Airway epithelial cell (primary cell): ENCODE measurements at places on chromosomes 7 and 10. TPM values are rescaled to one million over a fixed set of nuclear protein-coding genes. Genes with fewer than 3 reads are reported as not detected.

The STAG3 gene
- 0.07 and 0.14 TPM in 2 replicates for total RNA-seq

The PITX3 gene
- not detected in 2 replicates for total RNA-seq

The GSTK1 gene
- 82.7 and 96.0 TPM in 2 replicates for total RNA-seq

The ZSCAN25 gene
- total RNA-seq, result 8.4 and 10.9 TPM in 2 replicates

The PNLIP gene
- not detected in 2 replicates for total RNA-seq

The CD36 gene
- 4.1 and 6.4 TPM in 2 replicates for total RNA-seq
